ENCODE measurements at places on chromosomes 11 and 22. TPM values are rescaled to one million over a fixed set of nuclear protein-coding genes. Genes with fewer than 3 reads are reported as not detected.

- no peak for DNase-seq
Measured at GRCh38 chr11:120054753-120055045, 83.2 kb downstream of the TRIM29 start.

DNA sequence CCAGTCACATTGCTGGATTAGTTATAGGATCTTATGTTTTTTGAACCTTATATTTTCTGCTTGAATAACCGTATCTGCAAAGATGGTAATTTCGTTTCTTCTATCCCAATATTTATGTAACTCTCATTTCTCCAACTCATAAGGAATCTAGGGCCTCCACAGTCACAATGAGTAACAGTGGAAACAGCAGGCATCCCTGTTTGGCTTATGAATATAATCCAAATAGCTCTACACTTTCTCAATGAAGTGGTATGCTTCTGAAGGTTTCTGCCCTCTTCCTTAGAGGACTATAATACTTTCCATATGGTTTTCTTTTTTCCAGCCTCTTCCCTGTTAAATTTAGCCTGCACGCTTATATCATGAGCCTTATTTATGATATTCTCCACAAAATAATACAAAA is 16.5 kb downstream of the ATP6V1E1 start:
- no peak for DNase-seq

GRCh38 chr11:17764446-17765218 is 30.1 kb downstream of the KCNC1 start:
- no peak for DNase-seq

DNA sequence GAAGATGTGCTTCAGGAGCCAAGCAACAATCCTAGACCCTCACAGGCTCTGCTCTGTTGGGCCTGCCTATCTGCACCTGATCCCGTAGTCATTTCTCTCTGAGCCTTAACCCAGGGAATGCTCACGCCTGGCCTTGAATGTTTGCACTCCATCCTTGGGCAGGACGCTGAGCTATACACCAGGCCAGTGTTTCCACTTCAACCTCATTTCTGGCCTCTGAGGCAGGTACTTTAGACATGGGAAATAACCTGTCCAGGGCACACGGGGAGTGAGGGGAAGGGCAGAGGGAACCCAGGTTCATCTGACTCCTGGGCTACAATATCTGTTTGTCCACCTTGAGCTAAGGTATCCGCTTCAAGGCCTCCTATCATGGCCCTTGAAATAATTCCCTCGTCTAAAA is 9.9 kb downstream of the RSPH14 start:
- no peak for DNase-seq

The SCN3B gene
- polyA plus RNA-seq = 0.16 TPM

- DNase-seq = no peak
Measured at GRCh38 chr22:17436382-17436980, 67.2 kb downstream of the CECR2 start.

DNA sequence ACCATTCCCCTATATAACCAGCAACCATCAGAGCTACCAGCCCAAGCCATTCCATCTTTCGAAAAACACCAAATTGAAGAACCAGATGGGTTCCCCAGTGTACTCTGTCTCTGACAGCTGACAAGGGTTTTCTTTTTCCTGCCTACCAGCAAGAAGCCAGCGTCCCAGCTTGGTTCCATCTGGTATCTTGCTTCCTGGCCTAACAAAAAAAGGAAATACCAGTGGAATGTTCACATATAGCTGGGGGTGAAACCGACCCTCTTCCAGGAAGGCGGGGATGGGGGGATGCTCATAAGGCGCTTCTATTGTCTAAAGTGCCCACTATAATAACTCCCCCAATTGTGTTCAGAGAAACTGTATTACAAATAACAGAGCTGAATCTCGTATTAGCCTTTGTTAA is 172.3 kb downstream of the LDLRAD3 start:
- DNase-seq = no peak
